ENCODE measurements at places on chromosomes 12 and 14.

- no peak for DNase-seq
Observed at GRCh38 chr14:59096303-59096702, 92.2 kb upstream of the DAAM1 start.

GRCh38 chr12:94783862-94784261 lies 133.5 kb upstream of the TMCC3 start:
- peak; percentile 33 for DNase-seq

GRCh38 chr14:104392396-104393198 lies 187.0 kb upstream of the C14orf180 start:
- DNase-seq = no peak

GRCh38 chr14:30064454-30064853 lies 136.8 kb upstream of the PRKD1 start:
- no peak for DNase-seq

- DNase-seq = no peak
Observed at GRCh38 chr14:94653321-94653720, 41.1 kb downstream of the SERPINA3 start.

Data from NCI-H226 (cell line).